Renal cortex interstitium (tissue), 15 donors: ENCODE measurements at places on chromosomes 4 and X.

DNA sequence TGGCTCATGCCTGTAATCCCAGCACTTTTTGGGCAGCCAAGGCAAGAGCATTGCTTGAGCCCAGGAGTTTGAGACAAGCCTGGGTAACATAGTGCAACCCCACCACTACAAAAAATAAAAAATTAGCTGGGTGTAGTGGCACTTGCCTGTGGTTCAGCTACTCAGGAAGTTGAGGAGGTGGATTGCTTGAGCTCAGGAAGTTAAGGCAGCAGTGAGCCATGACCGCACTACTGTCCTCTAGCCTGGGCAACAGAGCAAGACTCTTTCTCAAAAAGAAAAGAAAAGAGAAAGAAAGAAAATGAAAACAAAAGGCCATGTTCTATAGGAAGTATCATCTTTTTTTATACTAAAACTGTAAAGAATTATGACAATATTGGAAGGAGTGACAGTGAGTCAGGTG, 38.5 kb downstream of the NEK1 start:
- DNase-seq = no peak

DNA sequence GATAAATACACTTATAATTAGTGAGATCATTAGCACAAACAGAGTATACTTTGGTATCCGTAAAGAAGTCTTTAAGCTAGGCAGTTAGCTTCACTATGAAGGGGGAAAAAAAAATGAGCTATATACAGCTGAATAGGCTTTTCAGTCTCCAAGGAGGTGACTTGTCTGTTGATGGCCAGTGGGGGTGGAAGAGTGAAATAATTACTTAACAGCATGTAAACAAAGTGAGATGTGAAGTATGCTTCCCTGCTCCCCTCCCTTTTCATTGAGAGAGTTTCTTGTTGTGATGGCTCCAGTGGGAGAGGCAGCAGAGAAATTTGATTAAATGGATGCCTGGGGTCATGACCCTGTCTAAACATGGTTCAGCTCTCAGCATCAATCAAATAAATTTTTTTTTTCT, 180.9 kb downstream of the DACH2 start:
- DNase-seq = no peak

GRCh38 chrX:14448406-14448805, 80.9 kb upstream of the GLRA2 start:
- DNase-seq = no peak

GRCh38 chr4:171742436-171742835, 70.8 kb upstream of the GALNTL6 start:
- DNase-seq = no peak

DNA sequence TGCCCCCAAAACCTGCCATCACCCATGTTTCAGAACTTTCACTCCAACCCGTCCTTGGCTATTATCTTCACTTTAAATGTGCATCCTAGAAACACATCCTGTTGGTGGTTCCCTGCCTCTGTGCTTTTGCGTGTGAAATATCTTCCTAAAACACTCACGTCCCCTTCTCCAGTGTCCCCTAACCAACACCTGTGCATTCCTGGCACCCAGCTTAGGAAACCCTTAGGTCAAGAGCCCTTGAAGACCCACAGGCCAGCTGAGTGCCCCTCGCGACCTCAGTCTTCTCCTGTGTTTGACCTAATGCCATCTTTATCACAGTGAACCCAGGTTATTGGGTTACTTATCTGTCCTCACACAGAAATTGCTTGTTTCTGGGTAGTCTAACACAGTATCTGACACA, 117.6 kb downstream of the STK32B start:
- DNase-seq = no peak

- DNase-seq = no peak
Measured at GRCh38 chrX:39609941-39610340, 487.8 kb downstream of the BCOR start.

DNA sequence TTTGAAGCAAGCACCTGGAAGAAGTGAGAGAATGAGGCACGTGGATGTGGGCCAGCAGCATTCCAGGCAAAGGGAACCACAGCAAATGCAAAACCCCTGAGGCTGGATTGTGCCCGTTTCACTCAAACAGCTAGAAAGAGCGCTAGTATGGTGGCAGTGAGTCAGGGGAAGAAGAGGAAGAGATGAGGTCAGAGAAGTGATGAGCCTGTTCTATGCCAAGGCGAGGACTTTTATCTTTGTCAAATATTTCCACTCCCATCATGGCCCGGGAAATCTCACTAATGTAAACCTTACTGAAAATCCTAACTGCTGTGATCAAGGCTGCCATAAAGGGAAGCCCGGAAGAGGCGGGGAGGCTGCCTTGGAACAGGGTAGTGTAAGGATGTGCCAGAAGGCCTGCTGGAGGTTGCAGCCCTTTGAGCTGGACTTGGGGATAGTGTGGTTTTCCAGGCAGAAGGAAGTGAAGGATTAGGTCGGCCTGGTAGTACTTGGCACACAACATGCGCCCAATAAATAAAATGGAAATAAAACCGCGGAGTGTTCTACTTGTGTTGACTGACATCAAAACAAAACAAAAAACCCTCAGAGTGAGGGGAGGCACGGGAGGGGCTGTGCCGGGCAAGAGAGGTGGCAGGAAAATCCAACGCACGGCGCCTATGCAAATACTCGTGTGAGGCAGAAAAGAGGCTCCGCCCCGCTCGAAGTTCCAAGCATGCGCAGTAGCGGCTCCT, 1.2 kb upstream of the CDK16 start:
- DNase-seq = no peak

- peak; percentile 36 for DNase-seq
Measured at GRCh38 chr4:87848622-87849351, 16.0 kb downstream of the MEPE start.

DNA sequence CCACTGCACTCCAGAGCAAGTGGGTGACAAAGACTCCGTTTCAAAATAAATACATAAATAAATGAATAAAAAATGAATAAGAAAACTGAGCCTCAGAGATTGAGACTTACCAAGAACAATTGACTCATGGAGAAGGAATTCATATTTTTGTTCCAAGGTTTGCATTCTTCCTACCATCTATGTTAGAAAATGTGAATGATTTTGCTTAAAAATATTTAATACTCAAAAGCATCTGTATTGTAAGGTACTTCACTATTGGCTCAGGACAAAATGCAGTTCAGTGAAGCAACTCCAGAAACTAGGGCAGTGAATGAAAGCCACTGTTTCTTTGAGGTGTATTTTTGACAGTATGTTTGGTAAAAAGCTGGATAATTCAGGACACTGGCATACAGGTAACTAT, 54.1 kb downstream of the XAGE2 start:
- DNase-seq = no peak

DNA sequence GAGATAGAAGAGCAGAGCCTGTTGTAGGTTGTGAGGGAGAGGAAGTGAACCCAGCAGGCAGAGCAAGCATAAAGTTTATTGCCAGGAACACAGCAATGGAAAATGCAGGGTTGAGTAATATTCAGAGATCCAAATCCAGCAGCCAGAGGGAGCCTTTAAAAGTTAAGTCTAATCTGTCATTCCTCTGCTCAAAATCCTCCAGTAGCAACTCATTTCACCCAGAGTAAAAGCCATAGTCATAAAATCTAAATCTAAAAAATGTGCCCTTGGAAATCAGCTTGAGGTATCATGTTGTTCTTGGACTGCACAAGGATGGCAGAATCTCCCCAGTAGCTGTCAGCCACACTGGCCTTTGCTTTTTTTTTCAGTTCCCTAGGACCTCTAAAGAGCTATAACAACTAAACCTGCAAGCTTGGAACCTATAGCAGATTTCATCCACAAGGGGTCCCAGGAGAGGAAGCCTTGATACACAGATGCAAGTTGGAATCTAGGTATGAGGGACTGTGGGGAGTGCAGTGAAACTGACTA, 62.9 kb upstream of the FRAS1 start:
- DNase-seq = peak; percentile 54

- DNase-seq = no peak
Measured at GRCh38 chr4:1608821-1609500, 75.2 kb downstream of the FAM53A start.

- no peak for DNase-seq
Measured at GRCh38 chr4:98275145-98275544, 14.0 kb downstream of the RAP1GDS1 start.

DNA sequence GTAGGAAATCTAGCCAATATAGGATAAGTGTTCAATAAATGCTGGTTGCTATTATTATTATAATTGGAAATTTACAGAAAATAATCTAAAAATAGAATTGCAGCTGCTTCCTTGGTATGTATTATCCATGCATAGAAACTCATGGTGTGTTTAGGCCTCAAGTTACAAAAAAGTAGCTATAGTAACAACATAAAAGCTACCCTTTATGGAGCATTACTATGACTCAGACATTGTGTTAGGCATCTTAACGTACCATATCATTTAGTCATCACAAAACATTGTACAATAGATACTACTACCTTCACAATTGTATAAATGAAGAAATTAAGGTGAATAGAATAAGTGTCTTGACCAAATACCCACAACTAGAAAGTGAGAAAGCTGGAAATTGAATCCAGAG, 126.9 kb upstream of the NRK start:
- no peak for DNase-seq

DNA sequence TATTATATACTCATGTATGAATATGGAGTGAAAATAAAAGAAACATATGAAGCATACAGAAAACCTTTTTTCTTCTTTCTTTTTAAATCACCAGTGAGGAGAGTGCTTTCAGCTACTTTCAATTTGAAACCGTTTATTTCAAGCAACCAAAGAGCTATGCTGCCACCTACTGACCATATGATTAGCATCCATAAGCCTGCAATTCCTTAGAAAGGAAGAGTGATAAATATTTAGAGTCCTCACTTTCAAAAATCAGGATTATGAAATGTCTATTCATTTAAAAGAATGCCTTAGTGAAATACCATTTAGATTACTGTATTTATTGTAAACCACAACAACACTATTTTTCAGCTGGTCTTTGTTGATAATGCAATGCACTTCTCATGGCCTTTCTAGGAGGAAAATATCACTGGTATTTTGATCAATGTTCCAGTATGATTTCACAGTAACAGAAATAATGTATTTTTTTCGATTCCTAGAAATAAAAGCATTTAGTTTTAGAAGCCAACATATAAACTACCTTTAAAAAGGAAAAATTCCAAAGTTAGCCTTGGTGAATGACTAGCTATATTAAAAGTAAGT, 667.6 kb downstream of the PCDH18 start:
- DNase-seq = peak; percentile 63

DNA sequence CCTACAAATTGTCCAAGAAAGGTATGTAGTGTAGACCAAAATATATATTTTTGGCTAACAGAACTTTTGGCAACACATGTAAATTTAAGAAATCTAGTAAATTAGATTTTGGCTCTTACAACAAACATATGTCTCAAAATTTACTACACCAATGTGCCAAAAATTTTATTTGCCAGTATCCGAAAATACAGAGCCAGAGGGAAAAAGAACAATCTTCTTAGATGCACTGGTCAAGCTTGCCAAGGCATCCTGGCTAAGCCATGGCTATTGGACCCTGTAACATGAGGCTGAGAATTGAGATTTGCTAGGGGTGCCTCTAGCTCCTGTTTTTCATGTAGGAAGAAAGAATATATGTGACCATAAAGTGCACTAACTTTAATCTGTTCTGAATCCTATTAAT, 91.8 kb downstream of the GABRG1 start:
- no peak for DNase-seq

- DNase-seq = no peak
Measured at GRCh38 chrX:82412858-82413257, 1095.2 kb upstream of the POU3F4 start.

- DNase-seq = no peak
Measured at GRCh38 chr4:163161536-163162205, 5.0 kb downstream of the NAF1 start.

DNA sequence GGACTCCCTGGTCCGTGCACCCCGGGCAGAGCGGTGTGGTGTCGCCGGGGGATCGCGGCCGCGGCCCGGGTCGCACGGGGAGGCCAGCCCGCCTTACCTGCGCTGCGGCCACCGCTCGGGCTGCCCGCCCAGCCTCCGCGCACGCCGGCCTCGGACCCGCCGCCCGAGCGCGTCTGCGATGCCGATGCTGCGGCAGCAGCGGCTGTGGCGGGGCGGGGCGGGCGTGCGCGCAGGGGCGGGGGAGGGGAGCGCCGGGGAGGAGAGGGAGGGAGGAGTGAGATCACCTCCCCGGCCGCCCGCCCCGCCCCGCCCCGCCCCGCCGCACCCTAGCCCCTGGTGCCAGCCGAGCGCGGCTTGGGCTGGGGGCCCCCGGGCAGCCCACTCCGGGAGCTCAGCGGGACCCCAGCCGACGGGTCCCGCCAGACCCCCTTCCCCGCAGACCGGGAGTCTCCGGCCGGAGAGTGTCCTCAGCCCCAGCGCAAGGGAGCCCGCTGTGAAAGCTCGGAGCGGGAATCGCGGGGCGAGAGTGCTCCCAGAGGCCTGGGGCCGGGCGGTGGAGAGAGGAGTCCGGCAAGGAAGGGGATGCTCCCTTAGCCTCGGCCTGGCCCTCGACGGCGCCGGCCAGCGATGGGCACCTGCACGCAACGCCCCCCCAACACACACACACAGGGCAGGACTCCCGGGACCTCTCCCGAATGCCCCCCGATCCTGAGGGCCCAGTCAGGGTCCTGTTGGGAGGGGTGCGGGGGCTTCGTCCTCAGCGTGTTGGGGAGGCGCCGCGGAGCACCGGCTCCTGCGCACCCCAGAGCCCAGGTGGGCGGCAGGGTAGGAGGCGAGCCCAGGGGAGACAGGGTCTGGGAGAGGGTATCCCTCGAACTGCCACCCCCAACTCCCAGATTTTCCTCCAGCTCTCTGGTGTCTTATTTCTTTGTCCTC, at the start of gene L1CAM:
L1CAM (minus strand) TSS at position 206 of the 936 bp plus-strand sequence. CDS start 10,337 bp downstream, outside the sequence.
- no peak for DNase-seq

GRCh38 chr4:14196131-14196530, 568.6 kb upstream of the BOD1L1 start:
- peak; percentile 31 for DNase-seq

DNA sequence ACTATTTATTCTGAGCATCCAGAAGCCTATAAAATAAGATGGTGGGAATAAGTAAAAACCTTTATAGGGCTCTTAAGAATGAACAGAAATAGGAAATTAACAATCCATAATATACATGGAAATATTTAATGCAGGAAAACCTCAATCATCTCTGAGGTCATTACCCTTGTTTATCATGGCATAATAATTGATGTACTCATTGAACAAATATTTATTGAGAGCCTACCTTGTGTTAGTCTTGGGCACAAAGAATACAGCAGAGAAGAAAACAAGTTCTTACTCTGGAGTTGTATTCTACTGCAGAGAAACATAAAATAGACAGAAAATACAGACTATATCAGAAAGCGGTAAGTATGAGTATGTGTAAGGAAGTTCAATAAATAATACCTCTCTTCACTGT, 167.2 kb downstream of the COX18 start:
- no peak for DNase-seq

GRCh38 chrX:40068048-40068447, 29.7 kb downstream of the BCOR start:
- DNase-seq = no peak
